Fibroblast of gingiva (primary cell): ENCODE measurements at places on chromosomes 5 and 9.

DNA sequence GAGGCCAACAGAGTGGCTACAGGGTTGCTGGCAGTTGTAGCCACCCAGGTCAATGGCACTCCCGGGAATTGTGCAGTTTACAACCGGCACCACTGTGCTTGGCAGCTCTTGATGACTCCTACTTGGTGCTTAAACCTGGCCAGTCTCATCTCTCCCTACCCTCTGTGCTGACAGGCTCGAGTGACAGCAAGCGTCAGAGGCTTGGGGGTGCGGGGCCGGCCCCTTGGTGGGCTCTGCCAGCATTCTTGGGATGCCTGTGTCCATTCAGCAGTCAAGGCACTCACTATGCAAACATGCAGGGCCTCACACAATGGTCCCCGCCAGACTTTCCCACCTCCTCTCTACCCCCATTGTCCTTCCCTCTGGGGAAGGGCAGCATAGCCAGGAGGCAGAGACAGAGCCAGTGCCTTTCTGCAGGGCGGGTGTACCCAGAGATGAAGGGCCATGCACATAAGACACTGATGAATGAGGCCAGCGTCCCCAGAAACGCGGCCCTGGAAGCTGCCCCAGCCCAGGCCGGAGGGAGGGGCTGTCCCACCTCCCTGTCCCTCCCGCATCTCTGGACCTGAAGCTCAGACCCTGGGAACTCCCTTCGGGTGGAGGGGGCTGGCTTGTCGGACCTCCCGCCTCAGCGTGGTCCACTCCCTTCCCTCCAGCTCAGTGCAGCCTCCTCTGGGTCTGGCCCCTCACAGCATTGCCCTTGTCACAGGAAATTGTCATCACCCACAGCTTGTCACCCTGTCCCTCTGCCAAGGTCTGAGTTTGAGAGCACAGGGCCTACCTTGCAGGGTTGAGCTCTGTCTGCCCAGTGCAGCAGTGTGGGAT is 26.4 kb upstream of the NOTCH1 start:
- DNase-seq = no peak

GRCh38 chr5:132876020-132876759 is 2.7 kb downstream of the LEAP2 start:
- DNase-seq = no peak

- DNase-seq = no peak
These were observed 14.4 kb upstream of the ARAP3 start for GRCh38 chr5:141696431-141696830.

DNA sequence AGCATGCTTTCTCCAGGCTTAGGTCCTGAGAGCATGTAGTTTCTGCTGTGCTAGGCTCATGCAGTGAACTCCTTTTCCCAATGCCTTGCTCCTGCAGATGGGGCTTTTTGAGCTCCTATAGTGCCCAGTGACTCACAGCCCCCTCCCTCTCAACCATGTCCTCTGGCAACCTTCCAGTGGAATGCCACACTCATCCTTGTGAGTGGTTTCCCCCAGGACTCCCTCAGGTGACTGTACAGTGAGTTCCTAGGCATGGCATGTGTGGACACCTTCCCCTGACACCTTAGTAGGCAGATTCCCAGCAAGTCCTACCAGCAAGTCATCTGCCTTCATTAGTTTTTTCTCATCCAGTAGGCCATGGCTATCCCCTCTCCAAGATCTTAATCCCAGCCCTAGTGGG is 72.4 kb upstream of the CXCL14 start:
- DNase-seq = no peak

- DNase-seq = no peak
These were observed 135.8 kb downstream of the ROR2 start for GRCh38 chr9:91814201-91814600.

GRCh38 chr5:150350524-150351344 is 6.8 kb upstream of the TCOF1 start:
- DNase-seq = peak; percentile 62

GRCh38 chr5:145579301-145579700 is 255.8 kb downstream of the PRELID2 start:
- no peak for DNase-seq
